ENCODE measurements at places on chromosomes 13 and 19. TPM values are rescaled to one million over a fixed set of nuclear protein-coding genes. Genes with fewer than 3 reads are reported as not detected.

The GGACT gene
- total RNA-seq, result 15.4 TPM

The CYP4F2 gene
- not detected for total RNA-seq

The ZNF285 gene
- total RNA-seq, result 1.9 TPM

The ZNF571 gene
- total RNA-seq, result 9.4 TPM

The RUBCNL gene
- total RNA-seq, result 17.3 TPM

The PLVAP gene
- total RNA-seq, result not detected

DNA sequence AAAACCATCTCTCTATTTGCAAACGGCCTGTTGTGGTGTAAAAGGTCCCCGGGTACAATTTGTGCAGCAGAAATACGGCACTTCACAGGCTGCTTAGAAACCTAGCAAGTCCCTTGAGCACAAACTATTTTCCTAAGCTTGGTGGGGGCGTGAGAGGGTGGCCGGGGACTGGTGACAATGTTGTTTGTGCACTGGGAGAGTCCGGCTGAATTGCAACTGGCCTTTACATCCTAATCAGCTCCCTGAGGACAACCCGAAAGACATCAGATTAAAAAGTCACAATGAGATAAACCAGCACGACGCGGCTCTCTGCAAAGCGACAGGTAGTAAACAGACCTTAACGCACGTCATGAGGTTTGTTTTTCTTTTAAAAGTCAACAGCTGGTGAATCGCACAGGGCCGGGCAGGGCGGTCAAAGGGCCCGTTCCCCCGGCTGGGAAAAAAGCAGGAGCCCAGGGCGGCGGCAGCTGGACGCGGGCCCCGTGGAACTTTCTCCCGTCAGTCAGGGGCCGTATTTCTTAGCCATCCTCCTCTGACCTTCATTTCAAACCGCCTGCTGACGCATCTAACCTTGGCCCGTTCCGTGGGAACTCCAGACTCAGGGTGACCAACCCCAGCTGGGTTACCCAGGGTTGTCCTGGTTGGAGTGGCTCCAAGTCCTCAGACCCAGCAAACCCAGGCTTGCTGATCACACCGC, 112.3 kb downstream of the GADD45B start:
- no peak for DNase-seq

DNA sequence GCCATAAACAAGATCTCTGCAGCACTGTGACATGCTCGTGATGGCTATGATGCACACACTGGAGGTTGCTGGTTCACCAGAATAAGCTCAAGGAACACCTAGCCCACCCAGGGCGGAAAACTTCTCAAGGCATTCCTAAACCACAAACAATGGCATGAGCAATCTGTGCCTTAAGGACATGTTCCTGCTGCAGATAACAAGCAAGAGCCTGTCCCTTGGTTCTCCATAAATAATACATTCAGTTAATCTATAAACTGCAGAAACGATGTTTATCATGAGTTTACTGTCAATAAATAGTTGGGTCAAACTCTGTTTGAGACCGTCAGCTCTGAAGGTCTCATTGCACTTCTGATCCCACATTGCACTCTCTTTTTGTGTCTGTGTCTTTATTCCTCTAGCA, 18.6 kb upstream of the ZNF266 start:
- no peak for DNase-seq

DNA sequence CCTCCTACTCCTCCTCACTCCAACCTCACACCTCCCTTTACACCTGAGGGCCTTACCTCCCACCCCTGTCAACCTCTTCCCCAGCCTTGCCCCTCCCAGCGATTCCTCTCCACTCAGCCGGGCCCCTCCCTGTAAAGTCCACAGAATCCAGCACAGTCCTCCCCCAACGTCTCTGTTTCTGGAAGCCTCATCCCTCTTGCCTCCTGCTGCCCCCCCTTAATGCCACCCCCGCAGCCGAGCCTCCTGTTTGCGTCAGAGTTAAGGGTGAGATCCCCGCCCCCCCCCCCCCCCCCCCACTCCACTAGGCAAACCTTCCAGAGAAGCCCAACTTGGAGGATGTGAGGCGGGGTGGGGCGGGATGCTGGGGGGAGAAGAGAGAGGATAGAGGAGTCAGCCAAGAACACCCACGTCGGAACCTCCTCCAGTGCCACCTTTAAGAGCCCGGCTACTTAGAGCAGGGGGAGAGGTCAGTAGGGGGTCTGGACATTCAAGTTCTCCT, 2.1 kb downstream of the UNC13A start:
- DNase-seq, result no peak

- peak; percentile 46 for DNase-seq
Observed at GRCh38 chr19:51546650-51547396, 15.4 kb upstream of the SIGLEC6 start.

DNA sequence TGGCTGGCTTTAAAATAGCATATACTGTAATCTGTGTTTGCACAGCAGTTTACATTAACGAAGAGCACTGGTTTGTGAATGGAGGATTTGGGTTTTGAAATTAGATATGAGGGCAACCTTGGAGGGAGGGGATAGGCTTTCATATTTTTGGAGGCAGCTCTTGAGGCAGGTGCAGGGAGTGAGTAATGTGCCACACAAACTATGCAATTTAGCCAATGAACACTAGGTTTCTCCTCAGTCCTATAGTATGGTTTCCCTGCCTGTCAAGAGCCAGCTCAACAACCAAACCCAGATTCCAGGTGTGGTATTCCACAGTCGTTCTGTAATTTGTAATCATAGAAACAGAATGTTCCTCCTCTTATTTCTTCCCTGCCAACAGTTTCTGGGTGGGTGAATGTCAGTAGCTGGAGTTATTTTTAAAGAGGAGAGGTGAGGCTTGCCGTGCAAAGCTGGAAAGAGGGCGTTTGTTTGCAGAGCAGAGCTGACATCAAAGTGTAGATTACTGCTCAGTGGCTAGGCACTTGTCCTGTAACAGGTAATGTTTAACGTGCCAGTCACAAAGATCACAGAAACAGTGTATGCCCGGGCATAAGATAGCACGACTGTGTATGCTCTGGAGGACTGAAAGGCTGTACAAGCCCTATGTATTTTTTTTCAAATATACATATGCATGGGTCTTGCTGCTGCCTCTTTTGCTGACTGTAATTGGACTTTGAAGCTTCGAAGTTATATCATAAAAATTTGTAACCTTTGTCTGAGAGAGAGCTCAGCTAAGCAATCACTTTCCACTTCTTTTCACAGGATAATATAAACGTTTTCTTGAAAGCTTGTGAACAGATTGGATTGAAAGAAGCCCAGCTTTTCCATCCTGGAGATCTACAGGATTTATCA, 124.2 kb downstream of the LMO7 start:
- DNase-seq, result no peak

- no peak for DNase-seq
Observed at GRCh38 chr13:110359840-110360301, 52.8 kb downstream of the COL4A2 start.

DNA sequence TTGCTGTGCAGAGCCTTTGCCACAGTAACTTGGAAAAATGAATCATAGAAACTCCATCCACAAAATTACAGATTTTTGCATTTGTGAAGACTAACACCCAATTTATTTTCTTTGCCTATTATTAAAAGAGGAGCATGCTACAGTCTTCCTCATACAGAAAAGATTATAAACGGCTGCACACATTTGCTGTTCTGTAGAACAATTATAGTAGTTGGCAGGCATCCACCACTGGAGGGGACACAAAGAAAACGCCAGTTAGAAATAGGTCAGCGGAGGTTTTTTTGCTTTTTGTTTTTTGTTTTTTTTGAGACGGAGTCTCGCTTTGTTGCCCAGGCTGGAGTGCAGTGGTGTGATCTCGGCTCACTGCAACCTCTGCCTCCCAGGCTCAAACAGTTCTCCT, 51.6 kb downstream of the SACS start:
- DNase-seq, result no peak

- no peak for DNase-seq
Observed at GRCh38 chr19:37948362-37948761, 41.4 kb downstream of the SIPA1L3 start.

GRCh38 chr13:48626726-48627451, 26.8 kb upstream of the CYSLTR2 start:
- DNase-seq, result no peak

- DNase-seq, result no peak
Observed at GRCh38 chr19:35862528-35862927, 5.8 kb downstream of the KIRREL2 start.

DNA sequence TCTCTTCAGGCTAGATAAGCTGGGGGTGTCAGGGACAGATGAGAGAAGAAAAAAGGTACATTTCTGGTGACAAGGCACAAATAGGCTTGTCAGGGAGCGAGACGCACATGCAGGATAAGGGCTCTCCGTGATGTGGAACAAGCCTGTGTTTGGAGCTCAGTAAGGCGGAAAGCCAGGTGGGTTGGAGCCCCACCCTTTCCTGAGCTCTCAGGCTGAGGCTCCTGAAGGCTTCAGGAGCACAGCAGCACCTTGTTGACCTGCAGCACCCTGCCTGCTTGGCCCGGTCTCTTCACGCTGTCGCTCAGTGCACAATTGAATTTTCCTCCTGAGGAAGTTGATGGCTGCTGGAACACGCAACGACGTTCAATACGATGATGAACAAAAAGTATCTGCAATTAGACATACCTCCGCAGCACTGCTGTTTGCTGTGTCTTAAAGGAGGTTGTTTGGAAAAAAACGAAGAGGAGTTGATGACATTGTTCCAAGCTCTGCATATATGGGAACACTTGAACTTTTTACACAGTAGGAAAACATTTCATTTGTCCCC, 29.3 kb downstream of the SERP2 start:
- DNase-seq, result no peak

GRCh38 chr19:10780368-10780767, 55.6 kb downstream of the TMED1 start:
- no peak for DNase-seq

DNA sequence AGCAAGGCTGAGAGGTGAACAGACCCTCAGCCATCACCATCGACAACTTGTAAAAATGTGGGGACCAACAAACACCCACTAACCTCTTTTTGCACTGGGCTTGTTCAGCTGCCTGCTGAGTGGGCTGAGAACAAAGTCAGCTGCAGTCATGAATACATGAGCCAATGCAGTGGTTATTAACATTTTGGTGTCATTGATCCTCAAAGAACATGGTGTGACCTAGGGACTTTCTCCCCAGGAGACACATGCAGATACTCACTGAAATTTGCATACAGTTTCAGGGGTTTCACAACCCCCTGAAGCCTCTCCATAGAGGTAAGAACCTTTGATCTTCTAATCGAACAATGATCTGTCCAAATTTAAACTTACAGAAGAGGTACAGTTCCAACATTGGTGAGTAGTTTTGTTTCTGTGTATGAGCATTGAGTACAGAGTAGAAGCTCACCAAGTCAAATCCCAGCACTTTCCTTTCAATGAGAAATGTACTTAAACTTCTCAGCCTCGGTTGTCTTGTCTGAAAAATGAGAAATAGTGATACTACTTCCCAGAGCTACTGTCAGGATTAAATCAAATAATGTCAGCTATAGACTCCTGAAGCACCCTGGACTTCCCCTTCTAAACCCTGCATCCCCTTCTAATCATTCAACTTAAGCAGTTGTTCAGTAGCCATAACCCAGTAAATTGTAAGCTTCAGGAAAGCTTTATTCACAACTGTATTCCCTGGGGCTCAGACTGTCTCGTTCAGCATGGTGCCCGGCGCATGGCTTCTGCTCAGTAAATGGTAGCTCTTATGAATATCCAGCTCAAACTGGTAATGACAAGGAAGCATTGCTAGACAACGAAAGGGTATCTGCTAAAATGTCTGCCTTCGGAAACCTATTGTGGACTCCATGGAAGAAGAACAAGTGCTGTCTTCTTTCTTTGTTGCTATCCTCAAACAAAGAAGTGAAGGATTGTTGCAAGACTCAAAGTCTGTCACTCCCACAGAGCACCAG, 148.7 kb downstream of the FOXO1 start:
- no peak for DNase-seq

- DNase-seq, result no peak
Observed at GRCh38 chr19:18202778-18203407, 949 bp downstream of the RAB3A start.

GRCh38 chr13:71149498-71150363, 717.3 kb downstream of the DACH1 start:
- DNase-seq, result no peak

DNA sequence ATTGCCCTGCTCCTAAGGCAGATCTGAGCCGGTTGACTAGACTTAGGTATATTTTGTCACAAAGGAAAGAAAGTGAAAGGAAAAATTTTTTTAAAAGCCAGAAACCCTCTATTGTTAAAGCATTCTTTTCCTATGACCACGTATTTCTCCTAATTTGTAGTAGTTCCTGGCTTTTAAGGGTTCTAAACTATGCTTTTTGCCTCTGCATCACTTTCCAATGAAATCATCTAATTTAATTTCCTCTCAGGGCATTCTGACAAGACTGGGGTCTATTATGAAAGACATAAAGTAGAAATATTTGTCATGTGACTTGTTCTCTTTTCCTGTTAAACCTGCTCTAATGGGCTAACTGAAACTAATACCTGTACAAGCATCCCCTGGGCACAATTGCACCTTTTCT, 233.0 kb upstream of the PRR20A start:
- DNase-seq, result no peak

DNA sequence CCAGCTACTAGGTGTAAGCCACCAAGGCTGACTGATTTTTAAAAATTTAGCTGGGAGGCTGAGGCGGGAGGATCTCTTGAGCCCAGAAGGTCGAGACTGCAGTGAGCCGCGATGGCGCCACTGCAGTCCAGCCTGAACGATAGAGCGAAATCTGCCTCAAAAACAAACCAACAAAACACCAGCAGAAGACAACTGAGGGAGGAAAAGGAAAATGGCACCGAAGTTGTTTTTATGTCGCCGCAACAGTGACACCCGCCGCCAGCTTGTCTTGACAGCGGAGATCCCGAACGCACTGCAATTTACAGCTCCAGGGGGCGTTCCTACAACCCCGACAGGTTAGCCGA, 298 bp upstream of the FAM98C start:
- no peak for DNase-seq

DNA sequence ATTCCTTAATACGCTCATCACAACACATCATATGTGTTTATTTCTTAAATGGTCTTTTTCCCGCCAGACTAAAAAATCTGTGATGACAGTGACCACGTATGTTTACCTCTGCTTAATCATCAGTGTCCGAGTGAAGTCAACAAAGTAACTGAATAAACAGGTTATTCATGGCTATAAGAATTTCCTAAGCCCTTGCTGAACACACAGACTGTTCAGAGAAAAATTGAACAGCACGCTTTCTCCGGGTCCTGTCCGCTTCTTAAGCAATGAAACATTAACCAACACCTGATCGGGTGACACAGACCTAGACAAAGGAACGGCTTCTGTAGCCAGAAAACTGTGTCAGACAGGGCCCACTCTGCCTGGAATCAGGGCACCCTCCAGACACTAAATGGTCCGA, 14.3 kb downstream of the SAFB2 start:
- DNase-seq, result no peak

- no peak for DNase-seq
Observed at GRCh38 chr19:32914879-32915660, 45.5 kb upstream of the SLC7A9 start.

DNA sequence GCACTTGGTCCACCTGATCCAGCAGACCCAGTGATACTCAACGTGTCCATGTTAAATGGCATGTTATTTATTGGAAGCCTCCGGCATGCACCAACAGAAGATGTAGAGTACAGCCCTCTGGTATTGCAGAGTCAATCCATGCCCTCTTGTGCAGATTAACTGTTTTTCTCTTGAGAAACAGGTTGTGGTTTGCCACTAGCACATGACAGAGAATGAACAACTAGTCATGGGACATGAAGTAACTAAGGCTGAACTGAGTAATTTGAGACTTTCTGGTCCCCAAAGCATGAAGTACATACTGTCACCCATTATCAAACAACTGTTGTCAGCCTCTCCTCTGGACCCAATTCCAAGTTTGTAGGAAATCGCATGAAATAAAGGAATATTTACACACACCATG, 3.2 kb downstream of the ZNF562 start:
- DNase-seq, result no peak

GRCh38 chr13:50678464-50679162, 164.9 kb downstream of the DLEU7 start:
- DNase-seq, result no peak
